ENCODE measurements at places on chromosomes 3 and 15.

GRCh38 chr15:100310513-100311153 lies 31.1 kb downstream of the ADAMTS17 start:
- no peak for DNase-seq

- no peak for DNase-seq
Observed at GRCh38 chr15:56832125-56832524, 86.3 kb upstream of the TCF12 start.

GRCh38 chr15:85704066-85704465 lies 90.7 kb downstream of the KLHL25 start:
- no peak for DNase-seq

GRCh38 chr3:134423153-134423552 lies 48.9 kb upstream of the AMOTL2 start:
- no peak for DNase-seq

DNA sequence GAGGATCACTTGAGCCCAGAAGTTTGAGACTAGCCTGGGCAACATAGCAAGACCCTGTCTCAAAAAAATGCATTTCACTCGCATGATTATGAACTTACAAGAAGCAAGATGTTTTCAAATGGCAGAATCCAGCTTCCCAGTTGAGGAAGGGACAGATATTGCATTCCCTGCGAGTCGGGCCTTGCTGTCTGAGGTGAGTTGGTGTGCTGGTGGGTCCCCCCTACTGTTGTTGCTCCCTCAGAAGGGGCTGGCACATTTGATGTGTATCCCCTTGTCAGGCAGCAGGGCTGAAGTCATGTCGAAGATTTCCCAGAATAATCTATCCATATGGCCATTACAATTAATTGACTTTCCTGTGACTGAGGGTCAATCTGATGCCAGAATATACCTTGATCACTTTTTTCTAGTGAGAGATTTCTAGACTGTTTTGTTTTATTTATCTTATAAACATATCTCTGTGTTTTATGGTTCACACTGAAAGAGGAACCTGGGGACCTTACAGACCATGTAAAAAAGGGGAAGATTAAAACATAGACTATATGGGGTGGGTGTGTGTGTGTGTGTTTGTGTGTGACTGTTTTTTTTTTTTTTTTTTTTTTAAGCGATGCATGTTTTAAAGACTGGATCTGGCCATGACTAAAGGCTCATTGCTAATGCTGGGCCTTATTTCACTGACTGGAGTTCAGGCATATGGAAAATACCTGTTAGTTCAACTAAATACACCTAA lies 112.1 kb upstream of the MRPS22 start:
- DNase-seq: no peak

GRCh38 chr3:109819734-109820133 lies 482.4 kb upstream of the DPPA4 start:
- DNase-seq: no peak

- DNase-seq: no peak
Observed at GRCh38 chr15:40471808-40472150, 995 bp downstream of the CHST14 start.

DNA sequence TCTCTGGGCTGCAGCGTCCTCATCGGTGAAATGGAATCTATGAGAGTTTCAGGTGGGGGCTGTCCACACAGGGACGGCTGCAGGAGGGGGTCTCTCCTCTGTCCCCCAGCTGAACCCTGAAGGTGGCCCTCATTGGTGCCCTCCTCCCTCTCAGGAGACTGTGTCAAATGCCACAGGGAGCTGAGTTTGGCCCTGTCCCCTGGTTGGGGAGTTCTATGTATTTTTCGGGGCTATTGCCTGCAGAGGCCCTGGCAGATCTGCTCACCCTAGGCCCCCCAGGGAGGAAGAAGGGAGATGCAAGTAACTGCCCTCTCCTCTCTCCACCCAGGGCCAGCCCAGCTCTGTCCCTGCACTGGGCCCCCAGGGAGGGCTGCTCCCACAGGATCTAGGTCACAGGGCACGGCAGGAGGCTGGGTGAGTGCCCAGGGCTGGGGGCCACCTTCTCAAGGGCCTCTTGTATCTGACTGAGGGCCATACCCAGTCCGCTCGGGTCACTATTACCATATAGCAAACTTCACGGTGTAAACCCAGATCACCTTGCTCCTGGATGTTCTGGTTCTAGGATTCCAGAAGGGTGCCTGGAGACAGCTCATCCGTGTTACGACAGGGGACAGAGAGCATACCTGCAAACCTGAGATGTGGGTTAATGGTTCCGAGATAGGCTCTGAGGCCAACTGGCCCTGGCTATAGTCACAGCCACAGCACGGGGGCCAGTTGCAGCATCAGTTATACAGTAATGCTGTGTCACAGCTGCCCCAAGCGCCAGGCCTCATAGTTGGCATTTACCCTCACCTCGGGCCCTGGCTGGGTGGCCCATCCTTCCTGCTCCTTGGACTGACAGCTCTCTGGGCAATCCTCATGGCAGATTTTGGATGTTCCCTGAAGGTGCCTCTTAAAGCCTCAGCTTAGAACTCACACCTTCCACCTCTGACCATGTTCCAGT lies 102.4 kb upstream of the PRR23E start:
- DNase-seq: no peak

- no peak for DNase-seq
Observed at GRCh38 chr3:194685065-194685717, 492 bp upstream of the FAM43A start.

DNA sequence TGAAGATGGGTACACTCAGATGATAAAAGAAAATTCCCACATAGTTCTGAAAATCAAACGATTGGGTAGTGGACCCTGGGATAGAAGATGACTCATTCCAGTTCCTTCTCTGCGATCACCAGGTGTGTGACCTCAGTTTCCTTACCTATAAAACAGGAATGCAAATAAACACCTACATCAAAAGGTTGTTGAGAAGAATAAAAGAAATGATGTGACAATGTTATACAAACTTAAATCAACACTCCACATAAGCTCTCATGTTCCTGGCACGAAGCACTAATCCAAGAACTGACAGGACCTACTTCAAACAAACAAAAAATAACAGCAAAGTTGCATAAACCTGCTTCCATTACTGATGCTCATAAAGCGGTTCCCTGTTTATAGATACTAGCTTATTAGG lies 69.2 kb downstream of the RORA start:
- DNase-seq: no peak

- DNase-seq: no peak
Observed at GRCh38 chr3:190532731-190533203, 18.9 kb downstream of the IL1RAP start.

- DNase-seq: no peak
Observed at GRCh38 chr15:101122266-101122665, 129.6 kb downstream of the CHSY1 start.

- no peak for DNase-seq
Observed at GRCh38 chr3:115788921-115789470, 165.7 kb downstream of the GAP43 start.

DNA sequence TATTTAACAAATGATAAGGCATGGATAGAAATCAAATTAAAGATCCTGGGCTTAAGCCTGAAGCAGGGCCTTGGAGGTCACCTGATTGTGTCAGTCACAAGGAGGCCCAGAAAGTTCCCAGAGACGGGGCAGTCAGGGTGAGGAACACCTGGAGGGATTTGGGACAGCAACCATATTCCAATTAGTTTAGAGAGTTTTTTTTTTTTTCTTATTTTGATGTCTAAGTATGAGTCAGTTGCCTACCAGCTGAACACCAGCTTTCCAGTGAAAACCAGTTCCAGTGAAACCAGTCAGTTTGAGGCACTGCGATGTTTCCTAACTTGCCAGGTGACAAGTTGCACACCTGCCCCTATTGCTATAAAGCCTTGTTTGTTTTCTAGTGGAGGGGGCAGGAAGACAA lies 350.7 kb upstream of the AZI2 start:
- DNase-seq: no peak

DNA sequence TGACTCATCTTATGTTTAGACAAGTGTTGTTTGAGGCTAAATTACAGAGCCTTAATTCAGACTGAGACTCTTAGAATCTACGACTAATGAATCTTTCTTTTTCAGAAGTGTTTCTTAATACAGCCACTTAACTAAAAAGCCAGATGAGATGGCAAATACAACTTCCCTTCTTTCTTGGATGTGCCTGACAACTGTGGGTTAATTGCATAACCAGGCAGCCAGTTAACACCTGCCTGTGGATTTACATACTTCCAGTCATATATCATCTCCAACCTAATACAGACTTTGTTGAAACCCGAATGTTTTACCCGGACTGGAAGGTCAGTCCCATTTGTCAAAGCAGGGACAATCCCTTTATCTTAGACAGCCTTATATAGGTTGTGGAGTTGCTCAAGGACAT lies 297.6 kb downstream of the VPS13C start:
- DNase-seq: no peak

DNA sequence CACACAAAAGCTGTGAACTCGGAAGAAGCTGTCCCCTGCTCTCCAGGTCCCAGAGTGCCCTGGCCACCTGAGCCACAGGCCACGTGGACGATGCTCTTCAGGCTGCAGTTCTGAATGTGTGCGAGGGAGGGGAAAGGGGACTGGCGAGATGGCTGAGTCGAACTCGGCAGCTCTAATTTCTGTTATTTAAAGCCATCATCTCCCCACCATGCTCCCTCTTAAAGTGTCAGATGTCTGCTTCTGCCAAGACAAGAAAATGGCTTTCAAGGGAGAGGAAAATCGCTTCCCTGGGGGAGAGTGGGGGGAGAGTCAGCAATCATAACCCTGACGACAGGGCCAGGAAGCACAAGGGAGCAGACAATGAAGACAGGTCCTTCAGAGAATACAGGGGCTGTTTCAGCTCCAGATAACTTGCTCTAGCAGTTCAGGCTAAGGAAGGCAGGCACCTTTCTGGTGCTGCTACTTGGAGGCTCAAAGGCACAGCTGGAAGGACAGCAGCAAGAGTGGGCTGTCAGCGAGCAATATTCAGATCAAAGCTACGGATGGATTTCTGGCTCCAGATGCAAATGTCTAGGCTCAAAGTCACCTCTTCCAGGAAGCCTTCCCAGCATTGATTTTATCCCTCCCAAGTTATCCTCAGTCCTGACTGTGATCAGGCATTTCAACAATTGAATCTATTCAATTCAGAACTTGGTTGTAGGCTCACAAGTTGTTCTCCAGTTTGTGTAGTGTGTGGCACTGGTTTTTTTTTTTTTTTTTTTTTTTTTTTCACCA lies 15.5 kb upstream of the CCDC33 start:
- no peak for DNase-seq

Data from activated naive CD8-positive, alpha-beta T cell treated with anti-CD3 and anti-CD28 coated beads, Interleukin-2, amount 10 ng/mL, durations not matched to agents 7 days and 5 days (primary cell).